ENCODE measurements at places on chromosomes 16 and 17.
A peak's percentile ranks its signal among the peaks of the same experiment; 100 is the strongest.

- DNase-seq, result no peak
Measured at GRCh38 chr16:47886631-47887415, 269.0 kb downstream of the ABCC12 start.

DNA sequence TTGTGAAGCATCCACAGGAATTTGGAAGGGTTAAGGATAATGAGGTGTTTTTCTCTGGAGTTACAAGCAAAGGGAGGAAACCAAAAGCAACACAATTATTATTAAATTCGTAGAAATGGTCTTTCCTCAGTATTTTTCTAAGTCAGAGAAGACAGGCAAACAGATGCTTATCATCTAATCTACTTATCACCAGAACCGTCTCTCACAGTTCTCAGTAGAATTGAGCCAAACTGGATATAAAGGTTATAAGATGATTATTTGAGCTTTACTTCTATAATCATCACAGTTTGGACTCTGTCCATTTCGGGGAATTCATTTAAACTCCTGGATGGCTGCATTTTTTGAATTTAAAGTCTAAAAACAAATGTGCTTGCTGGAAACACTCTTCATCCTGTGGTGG, 245.0 kb downstream of the KCNJ2 start:
- no peak for DNase-seq

DNA sequence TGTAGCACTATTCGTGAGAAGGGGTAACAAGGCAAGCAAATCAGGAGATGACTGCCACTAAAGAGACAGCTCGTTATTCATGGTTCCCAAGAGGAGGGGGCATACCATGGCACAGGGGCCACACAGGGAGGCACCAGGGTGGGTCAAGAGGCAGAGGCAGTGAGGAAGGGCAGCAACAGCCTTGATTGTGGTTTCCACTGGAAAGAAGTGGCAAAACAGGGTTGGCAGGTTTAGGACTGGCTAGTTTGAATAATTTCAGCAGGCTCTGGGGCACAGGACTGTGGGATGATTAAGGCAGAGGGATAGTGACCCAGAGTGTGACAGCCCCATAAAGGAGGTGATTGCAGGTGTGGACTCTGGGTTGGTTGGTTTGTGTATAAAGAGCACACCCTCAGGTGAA, 188.9 kb downstream of the CBLN1 start:
- DNase-seq, result no peak

- DNase-seq, result no peak
Measured at GRCh38 chr17:27848931-27849330, 44.2 kb downstream of the LYRM9 start.

GRCh38 chr16:87602821-87603683, 744 bp downstream of the JPH3 start:
- no peak for DNase-seq

- DNase-seq, result no peak
Measured at GRCh38 chr16:82523815-82524214, 103.0 kb upstream of the CDH13 start.

GRCh38 chr17:77429369-77429968, 288.7 kb downstream of the SEC14L1 start:
- no peak for DNase-seq

- no peak for DNase-seq
Measured at GRCh38 chr16:30186444-30186781, 3.0 kb downstream of the CORO1A start.

DNA sequence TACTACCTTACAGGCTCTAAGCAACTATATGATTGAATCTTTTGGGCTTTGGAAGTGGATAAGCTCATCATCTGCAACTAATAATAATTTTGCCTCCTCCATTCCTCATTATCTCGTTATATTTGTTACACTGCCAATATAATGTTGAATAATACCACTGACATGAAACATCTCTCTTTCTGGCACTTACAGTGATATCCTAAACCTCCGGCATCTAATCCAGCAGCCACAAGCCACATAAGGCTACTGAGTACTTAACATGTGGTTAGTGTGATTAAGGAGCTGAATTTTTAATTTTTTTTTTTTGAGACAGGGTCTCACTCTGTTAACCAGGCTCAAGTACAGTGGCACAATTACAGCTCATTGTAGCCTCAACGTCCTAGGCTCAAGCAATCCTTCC, 9.6 kb downstream of the CDC42EP4 start:
- DNase-seq, result no peak

GRCh38 chr16:57802341-57803133, at the start of gene KIFC3:
KIFC3 (minus strand) TSS chr16:57802491; CDS start chr16:57798243, 4,248 bp downstream.
- peak; percentile 69 for DNase-seq

GRCh38 chr16:67053767-67054334, 24.9 kb downstream of the CBFB start:
- no peak for DNase-seq

- DNase-seq, result no peak
Measured at GRCh38 chr17:59370593-59371299, 39.3 kb downstream of the YPEL2 start.

- DNase-seq, result no peak
Measured at GRCh38 chr17:59018019-59018418, 88.7 kb downstream of the TRIM37 start.

DNA sequence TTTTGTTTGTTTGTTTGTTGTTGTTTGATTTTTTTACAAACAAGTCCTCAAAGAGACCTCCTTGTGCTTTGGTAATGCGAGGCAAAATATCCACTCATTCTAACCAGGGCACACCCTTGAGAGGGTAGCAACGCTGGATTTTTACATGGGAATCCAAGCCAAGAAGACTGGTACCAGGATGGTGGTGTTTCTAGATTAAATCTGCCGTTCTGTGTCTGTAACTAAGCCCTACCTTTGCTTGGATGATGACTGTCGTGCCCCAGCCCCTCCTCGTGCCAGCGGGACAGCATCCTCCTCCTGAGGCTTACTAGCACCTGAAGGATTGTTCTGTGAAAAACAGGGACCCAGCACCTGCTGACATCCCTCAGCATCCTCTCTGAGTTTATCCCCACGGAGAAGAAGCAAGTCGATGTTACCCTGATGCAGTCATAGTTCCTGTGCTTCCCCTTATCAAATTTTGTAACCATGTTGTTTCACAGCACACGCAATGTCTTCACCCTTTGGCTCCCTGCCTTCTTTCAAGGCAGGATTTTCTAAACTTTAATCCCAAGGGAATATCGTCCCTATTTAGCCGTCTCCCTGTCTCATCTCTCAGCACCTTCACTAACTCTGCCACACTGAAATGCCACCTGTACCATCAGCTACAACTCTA, 5.1 kb upstream of the HSBP1 start:
- DNase-seq, result no peak

GRCh38 chr16:14564323-14564722, 65.7 kb downstream of the PARN start:
- no peak for DNase-seq

GRCh38 chr17:8142887-8143580, 9.2 kb downstream of the PER1 start:
- DNase-seq, result no peak

GRCh38 chr16:63539276-63539675, 1503.0 kb upstream of the CDH8 start:
- DNase-seq, result no peak

DNA sequence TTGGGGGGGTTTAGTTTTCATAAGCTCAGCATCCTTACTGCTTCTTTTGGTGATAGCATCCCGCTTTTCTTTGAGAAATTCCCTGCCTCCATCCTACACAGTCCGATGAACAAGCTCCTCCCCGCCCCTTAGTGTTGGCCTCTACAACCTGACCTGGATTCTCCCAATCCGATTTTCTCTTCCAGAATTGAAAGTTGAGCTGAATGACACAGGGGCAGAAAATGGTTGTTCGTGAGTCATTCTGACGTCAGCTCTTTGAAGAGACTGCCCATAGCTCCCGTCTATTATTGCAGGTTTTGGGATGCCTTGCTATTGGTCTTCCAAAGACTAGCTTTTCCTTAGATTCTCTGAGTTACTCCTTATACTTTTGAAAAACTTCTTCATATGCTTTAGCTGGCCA, 279.7 kb downstream of the SLC39A11 start:
- DNase-seq, result no peak

DNA sequence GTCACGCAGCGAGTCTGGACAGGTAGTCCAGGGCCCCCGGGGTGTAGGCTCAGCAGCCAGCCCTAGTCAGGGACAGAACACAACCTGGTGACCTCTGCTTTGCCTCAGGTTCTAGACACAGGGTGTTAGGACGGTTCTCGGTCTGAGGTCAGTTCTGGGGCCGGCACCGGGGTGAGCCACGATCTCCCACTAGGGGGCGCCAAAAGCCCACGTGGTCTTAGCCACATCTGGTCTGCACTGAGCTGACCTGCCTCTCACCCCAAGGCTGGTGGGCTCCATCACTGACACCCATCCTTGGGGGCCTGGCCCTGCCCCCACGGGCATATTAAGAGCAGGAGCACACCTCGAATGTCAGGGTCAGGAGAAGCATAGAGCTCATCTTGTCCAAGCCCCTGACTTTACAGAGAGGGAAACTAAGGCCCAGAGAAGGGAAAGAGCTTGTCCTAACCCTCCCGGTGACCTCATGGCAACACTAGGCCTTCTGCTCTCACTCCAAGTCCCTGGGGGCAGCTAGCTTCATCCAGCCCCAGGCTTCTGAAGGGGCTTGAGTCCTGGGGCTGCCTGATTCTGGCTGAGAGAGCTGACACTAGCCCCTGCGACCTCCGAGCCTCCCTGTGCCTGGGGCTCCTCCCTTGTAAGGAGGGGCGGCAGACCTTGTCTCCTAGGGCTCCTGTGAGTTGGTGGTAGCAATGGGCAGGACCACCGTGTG, 9.0 kb downstream of the SLC5A10 start:
- peak; percentile 55 for DNase-seq

DNA sequence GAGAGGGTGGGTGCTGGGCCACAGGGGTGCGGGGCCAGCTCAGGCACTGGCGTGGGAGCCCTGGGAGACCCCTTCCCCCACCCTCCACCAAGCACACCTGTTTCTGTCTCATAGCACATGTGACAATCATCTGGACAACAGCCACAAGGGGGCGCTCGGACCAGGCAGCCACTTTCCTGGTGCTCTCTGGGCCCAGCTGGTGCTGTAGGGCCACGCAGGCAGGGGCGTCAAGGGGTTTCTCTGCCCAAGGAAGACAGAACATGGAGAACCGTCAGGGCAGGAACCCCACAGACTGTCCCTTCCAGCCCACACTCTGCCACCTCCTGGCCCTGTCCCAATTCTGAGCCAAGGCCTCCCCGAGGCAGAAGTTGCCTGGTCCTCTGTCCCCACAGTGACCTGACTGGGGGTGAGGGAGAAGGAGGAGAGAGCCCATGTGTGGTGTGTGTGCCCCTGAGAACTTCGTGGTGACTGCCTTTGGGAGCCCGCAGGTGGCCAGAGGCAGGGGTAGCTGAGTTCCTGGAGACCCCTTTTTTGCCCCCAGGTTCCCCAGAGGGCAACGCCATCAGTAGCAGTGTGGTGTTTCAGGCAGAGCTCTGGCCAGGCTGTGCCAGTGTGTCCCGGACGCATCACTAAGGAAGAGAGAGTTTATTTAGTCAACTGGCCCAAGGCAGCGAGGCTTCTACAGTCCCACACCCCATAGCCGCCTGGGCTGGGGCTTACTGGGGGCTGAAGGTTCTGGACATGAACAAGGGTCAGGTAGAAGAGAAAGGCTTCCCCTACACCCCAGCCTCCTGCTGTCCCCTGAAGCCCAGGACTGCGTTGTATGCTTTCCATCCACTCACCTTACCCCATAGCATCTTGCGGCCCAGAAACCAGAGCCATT, 3.1 kb upstream of the SETD6 start:
- DNase-seq, result peak; percentile 83

DNA sequence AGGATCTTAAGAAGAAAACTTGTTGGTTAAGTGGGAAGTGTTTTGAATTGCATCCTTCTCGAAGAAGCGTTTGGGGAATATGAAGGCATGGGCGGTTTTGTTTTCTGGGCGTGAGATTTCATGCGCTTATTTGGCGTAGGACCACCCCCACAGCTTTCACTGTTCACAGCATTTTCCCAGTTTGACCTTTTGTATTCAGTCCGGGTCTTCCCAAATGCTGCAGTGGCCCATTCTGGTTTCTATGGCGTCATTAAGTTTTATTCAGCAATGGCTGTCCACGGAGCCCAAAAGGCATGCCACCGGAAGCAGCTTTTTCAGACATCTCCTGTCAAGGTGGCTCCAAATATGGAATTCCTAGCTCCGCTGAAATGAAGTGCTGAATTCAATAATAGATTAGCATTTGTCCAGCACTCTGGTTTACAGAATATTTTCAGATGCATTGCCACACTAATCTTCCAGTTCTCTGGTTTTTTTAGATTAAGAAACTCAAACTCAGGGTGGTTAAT, 90.6 kb upstream of the FBXO47 start:
- no peak for DNase-seq

DNA sequence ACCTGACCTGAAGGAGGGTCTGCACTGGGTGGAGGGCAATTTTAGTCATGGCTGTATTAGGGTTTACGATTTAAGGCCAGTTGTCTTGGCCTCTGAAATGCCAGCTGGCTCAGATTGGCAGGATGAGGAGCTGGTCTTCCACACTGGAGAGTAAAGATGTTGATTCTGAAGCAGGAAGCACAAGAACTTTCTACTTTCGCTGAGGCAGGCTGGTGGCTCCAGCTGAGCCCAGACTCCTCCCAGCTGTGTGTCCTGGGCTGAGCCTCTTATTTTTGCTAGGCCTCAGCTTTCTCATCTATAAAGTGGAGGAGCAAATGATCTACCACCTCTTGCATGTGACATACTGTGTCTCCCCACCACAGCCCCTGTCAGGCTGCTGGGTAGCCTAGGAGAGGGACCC, 74.4 kb downstream of the MRM1 start:
- no peak for DNase-seq

DNA sequence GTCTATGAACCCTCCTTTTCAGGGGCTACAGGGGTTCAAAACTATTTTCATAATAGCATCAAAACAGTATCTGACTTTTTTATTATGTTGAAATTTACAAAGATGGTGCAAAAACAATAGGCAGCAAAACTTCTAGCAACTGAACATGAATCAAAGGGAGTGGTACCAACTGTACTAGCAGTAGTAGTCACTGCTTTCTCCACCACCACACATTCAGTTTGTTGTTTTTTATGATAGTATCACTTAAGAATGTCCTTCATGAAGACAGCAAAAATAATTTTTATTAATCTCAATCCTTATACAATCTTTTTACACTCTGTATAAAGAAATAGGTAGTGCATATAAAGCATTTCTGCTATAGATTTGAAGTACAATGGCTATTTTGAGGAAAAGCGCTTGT, 47.6 kb downstream of the MED13 start:
- DNase-seq, result no peak

DNA sequence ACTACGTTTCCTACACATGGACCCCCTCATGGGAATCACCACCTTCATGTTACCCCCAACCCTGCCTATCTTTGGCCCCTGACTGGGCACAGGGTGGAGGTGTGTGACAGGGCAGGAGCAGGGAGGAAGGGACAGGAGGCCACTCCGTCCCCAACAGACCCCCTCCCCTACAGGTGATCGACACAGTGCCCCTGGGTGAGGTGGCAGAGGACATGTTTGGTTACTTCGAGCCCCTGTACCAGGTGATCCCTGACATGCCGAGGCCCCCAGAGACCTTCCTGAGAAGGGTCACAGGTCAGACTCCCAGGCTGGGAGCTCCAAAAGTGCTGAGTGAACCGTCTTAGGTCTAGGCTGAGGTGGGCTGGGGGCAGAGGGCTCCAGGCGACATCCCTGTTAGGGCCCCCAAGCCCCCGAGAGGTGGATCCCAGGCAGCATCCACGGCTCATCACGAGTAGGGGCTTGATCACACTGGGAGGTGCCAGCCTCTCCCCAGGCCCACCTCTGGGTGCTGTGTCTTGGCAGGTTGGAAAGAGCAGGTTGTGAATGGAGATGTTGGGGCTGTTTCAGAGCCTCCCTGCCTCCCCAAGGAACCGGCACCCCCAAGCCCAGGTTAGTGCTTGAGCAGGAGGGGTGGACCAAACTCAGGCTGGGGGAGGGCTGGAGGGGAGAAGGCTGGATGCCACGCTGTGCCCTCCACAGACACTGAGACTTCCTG, 1.5 kb downstream of the ACBD4 start:
- no peak for DNase-seq

- DNase-seq, result no peak
Measured at GRCh38 chr16:76665571-76666275, 388.5 kb downstream of the CNTNAP4 start.

Data from stimulated activated CD4-positive, alpha-beta T cell treated with anti-CD3 and anti-CD28 coated beads, TNF-alpha, amount 100 ng/mL, for 24 hours (primary cell).